Stimulated activated CD4-positive, alpha-beta T cell treated with anti-CD3 and anti-CD28 coated beads, TNF-alpha, amount 100 ng/mL, for 1 hour (primary cell): ENCODE measurements at places on chromosomes 13 and 19.

DNA sequence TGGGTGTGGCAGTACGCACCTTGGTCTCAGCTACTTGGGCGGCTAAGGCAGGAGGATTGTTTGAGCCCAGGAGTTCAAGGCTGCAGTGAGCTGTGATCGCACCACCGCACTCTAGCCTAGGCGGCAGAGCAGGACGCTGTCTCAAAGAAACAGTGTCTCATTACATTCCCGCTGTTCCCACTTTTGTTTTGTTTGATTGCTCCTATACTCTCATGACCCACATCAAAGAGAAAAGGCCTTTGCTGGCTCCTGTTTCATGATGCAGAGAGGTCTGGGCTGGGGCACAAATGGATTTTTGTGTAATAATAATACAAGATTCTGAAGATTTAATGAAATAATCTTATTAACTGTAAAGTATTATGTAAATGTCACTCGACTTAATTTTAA lies 85.7 kb downstream of the LACC1 start:
- no peak for DNase-seq

DNA sequence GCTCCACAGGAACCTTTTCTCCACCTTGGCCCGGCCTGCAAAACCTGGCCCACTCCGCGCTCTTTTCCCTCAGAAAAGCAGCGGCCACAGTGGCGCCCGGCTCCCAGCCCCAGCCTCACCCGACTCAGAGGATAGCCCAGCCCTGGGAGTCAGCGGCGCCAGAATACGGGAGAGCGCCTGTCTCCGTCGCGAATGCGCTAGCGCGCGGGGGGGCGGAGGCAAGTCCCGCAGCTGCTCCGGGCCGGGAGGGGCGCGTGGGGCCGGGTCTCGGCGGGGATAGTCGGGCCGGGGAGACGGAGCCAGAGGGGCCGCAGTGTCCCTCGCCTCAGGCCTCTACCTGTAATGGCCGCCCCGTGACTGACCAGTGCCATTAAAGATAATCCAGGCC lies at the start of gene ZFP30:
Gene ZFP30, minus strand, starts transcription at position 165 of the 388 bp plus-strand sequence. CDS start 7,643 bp downstream, outside the sequence.
- peak; percentile 50 for DNase-seq

DNA sequence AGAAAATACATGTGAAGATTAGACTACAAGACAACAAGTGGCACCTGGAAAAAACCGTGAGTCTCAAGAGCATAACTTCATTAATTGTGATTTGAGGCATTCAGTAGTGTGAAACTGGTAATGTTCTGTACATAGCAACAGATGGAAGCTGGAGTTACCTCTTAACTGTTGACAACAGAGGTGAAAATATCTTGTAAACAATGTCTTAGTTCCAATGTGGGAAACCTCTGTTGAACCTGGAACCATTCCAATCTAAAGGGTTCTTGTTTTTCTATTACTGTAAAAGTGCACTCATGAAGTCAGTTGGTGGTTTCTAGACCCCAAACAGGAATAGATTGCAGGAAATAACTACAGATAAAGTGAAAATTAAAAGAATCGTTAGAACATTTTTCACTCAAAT lies 728.4 kb downstream of the SLITRK1 start:
- DNase-seq, result no peak

DNA sequence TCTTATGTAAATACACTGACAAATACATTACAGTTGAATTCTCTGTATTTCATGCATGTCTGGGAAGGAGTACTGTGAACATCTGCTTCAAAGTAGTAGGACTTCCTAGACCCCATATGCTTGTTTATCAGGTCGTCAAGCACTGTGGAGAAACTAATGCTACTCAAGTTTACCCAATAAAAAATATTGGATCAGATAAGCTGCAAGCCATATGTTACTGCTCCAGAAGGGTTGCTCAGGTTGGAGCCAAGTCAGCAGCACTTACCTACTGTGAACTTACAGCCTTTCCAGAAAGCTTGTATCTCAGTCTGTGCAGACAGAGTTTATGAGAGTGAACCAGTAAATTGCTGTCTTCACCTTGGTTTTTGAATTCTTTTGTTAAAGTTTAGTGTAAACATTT lies 36.2 kb downstream of the SLAIN1 start:
- no peak for DNase-seq

DNA sequence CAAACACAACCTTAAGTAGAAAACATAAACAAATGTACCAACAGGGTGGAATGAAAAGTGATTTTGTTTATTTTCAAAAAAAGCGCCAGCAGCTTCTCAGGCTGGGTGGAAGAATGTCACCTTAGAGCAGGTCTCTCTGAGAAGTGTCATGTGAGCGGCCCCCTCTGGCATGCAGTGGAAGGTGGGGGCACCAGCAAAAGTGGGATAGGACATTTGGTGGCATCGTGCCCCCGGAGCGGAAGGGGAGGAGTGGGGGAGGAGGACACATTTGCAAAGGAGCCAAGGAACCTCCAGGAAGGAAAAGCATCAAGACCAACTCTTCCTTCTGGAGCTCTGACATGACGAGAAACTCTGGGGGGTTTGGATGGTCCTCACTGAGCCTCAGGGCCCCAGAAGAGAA lies 635.3 kb downstream of the UQCRFS1 start:
- DNase-seq, result no peak

GRCh38 chr19:17406046-17406886 lies 836 bp upstream of the BST2 start:
- no peak for DNase-seq
